Daoy (cell line): ENCODE measurements at places on chromosomes 6 and 20.

DNA sequence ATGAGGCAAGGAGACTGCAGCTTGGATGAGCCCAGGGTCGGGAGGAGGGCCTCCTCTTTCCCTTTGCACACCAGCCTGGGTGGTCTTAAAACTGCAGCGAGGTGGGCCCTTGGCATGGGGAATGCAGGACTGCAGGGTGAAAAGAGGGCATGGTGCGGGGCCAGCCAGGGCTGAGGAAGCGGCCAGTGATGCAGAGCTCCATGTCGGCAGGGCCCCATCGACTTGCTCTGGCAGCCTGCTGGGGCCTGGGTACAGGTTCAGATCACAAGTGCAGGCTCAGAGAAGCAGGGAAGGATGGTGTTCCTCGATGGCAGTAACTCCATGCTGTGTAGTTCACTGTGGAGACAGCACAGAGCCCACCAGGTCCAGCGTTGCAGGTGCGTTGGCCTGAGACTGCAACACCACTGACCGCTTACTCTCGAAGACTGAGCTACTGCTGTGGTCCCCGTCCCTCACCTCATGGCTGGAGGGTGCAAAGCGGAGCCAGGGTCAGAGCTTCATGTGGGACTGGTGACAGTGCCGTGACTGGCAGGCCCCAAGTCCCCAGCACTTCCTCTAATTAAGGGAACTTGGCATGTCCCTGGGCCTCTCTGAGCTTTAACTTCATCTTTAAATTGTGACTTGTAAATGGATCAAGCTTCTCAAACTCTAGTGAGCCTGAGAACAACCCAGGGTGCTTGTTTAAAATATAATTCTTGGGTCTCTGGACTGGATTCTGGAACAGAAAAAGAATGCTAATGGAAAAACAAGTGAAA is 223.2 kb downstream of the SYNDIG1 start:
- no peak for DNase-seq

- DNase-seq: peak; percentile 39
Observed at GRCh38 chr20:44706301-44707017, 8.7 kb upstream of the CCN5 start.

DNA sequence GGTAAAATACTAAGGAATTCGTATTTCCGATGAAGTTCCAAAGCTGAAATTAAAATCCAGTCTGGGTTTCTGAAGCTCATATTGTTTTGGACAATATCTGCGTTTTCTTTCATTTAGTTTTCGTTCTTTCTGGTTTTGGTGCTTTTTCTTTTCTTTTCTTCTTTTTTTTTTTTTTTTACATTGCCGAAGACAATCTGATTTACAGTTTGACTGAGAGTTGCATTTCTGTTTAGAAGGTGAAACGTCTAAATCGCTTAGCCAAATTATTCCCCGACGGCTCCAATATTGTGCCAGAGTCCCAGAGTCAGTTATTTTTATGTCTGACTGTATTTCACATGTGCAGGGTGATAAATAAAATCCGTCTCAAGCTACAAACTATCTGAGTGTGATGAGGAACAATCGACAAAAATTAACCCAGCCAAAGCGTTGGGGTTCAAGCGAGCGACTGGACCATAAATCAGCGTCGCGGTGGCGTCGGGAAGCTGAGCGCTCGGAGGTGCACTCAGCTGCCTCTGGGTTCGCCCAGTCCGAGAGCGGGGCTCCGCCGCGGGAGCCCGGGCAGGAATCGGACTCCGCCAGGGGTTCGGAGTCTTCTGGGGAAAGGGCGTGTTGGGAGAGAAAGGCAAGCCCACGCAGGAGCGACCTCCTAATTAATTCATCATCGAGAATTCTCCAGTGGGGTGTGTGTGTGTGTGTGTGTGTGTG is 8.2 kb upstream of the TBX18 start:
- DNase-seq: no peak

DNA sequence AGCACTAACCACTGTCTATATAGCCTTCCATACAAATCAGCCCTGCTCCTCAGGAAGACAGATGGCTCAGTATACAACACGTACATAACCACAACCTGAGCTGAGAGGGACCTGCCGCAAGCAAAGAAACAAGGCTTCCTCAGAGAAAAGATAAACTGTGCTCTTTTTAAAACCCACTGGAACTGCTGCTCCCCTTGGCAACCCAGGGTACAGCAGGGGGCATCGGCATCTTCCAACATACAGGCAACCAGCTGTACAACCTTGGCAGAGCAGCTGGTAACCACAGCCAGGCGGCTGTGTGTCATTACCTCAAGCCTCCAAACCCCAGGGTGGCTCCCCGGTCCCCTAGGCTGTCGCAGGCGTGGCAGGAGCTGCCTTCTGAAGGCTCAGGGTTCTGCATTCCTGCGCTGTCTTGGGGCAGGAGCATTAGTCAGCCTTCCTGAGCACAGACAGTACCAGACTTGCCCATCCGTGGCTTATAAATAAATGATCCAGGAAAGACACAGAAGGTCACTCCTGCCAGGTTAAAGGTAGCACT is 249.5 kb downstream of the ADGRG6 start:
- DNase-seq: peak; percentile 64

DNA sequence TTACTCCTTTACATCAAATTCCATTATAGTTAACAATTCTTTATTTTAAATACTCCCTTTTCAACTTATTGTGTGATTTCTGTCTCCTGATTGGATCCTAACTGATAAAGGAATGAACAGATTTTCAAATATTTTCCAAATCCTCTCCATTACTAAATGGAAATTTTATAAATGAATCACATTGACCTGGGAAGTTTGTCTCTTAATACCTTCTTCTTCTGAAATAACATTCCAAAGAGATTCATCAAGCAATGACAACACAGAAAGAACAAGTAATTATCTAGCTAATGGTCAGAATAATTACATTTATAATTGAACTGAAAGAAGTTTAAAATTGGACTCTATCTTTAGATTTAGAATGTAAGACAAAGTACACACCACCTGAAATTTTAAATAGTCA is 515.4 kb upstream of the PTCHD4 start:
- no peak for DNase-seq

DNA sequence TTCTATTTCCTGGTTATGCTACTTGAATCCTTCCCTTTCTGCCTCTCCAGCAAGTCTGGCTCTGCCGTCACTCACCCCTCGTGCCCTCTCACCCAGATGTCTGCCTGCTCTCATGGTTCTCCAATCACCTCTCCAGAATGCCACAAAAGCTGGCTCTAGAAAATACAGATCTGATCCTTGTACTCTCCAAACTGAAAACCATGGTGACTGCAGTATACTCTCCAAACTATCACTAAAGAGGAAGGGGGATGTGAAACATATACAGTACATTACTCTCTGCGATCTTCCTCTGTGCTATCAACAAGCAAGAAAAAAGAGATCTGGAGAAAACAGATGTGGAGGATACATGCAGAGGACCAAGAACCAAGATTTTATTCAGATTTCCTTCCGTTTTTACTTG is 91.1 kb downstream of the ATXN1 start:
- DNase-seq: peak; percentile 79

DNA sequence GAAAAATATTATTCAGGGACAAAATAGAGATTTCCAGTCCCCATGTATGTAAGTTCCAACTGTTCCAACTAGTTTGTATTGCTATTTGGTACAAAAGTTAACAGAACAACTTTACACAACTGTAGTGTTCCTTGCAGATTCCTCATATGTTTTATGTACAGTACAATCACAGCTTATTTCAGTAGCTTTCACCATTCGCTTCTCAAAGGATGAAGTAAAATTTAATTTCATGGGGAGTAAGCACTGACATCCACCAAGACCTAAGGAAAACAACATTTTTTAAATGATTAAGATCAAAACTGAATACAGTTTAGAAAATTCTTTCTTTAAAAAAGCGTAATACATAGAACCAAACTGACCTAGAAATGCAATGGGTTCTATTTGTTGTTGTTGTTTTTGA is 24.6 kb downstream of the ZNF217 start:
- DNase-seq: no peak

GRCh38 chr6:82015043-82015442 is 232.5 kb downstream of the IBTK start:
- peak; percentile 47 for DNase-seq

DNA sequence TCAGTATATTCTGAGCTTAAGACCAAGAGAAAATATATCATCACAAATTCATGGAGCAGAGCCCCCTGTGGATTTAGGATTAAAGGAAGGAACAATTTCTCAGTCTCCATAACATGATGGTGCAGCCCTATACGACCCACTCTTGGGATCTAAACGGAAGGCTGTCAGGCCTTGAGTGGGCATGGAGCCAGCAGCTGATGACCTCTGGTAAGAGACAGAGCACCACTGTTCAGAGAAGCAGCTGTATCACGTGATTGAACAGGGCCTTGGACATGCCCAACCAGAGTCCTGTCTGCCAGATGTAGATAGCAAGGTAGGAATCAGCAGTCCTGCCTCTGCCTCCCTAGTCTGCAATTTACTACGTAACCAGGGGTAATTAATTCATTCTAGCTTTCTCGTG is 259.4 kb upstream of the POU3F2 start:
- DNase-seq: no peak

DNA sequence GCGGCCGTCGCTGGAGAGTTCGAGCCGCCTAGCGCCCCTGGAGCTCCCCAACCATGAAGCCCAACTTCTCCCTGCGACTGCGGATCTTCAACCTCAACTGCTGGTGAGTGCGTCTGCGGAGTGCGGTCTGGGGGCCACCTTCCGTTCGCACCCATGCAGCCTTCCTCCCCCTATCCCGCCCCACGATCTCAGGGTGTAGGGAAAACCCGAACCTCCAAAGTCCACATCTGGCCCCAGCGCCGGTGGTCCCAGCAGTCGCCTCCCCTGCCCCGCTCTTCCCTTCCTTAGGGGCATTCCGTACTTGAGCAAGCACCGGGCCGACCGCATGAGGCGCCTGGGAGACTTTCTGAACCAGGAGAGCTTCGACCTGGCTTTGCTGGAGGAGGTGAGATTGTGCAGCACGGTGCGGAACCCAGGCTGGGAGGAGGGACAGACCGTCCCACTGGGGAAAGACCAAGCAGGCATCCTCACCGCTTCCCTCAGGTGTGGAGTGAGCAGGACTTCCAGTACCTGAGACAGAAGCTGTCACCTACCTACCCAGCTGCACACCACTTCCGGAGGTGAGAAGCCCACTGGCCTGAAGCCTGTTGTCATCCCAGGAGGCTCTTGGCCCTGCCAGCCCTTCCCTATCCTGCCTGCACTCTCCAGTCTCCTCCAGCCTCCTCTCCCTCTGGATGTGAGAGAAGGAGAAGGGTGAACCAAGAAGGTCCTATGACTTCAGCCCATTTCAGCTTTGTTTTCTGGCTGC is 719 bp downstream of the SMPD2 start:
- peak; percentile 60 for DNase-seq

DNA sequence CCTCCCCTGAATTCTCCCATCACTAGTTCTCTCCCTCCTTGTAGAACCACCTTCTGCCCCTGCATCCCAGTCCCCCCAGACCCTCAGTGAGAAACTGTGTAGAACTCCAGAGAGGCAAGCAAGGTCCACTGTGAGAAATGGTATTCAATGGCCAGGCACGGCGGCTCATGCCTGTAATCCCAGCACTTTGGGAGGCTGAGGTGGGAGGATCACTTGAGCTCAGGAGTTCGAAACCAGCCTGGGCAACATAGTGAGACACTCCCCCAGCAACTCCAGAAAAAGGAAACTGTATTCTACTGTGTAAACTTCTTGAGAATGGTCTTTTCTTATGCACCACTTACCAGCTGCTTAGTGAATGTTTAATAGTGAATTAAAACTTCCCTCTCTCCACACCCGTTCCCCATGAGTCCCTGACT is 8.2 kb upstream of the CD83 start:
- no peak for DNase-seq

- no peak for DNase-seq
Observed at GRCh38 chr6:144449911-144450597, 164.9 kb downstream of the UTRN start.

DNA sequence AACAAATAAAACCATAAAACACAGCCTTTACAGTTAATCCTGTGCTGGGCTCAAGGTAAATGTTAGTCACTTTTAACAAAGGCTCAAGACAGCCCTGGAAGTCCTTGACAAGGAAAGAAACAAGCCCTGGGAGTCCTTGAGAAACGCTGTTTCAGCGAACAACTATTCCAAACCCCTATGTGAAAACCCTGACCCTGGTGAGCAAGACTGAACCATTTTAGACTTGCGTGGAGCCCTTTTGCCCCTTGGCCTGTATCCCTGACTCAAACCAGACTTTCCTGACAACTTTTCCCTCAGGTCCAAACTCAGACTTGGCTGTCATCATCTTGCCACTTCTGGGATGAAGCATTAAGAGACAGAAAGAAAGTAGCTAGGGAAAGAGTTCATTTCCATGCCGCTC is 180.4 kb downstream of the AIG1 start:
- DNase-seq: no peak

- no peak for DNase-seq
Observed at GRCh38 chr6:137303441-137303840, 84.3 kb upstream of the IFNGR1 start.

DNA sequence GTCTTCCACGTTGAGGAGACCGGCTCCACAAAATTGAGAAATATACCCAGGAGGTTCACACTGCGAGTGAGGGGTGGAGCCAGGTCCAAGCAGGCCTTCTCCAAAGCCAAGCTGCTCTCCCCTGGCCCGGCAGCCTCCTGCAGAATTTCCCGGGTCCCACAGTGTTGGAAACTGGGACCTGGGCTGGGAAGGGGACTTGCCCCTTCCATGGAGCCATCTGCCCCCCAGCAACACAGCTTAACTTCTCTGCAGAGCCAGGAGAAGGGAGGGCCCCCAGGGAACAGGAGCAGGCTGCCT is 35.4 kb downstream of the MDFI start:
- DNase-seq: no peak
